Epithelial cell of proximal tubule (primary cell): ENCODE measurements at places on chromosomes 5 and 9. TPM values are rescaled to one million over a fixed set of nuclear protein-coding genes. Genes with fewer than 3 reads are reported as not detected.

Gene SPINK5
- not detected in 2 replicates for total RNA-seq

Gene MPDZ
- 14.0 and 18.4 TPM in 2 replicates for total RNA-seq

Gene KIF27
- total RNA-seq = 1.5 and 2.7 TPM in 2 replicates

Gene C5orf52
- total RNA-seq = not detected in 2 replicates

Gene PCDHB13
- 0.23 and 0.29 TPM in 2 replicates for total RNA-seq

Gene SFXN1
- 49.9 and 90.6 TPM in 2 replicates for total RNA-seq

Gene GALNT12
- total RNA-seq = 8.8 and 19.5 TPM in 2 replicates

Gene FOXI1
- not detected in 2 replicates for total RNA-seq

Gene OR1Q1
- total RNA-seq = not detected in 2 replicates
